ENCODE measurements at places on chromosomes 5 and 9. TPM values are rescaled to one million over a fixed set of nuclear protein-coding genes. Genes with fewer than 3 reads are reported as not detected.

The PCDHB10 gene
- 2.9 TPM for polyA plus RNA-seq

The PCDHGB5 gene
- polyA plus RNA-seq = 1.8 TPM

The PCDHGB3 gene
- polyA plus RNA-seq = 0.85 TPM

The ACOT12 gene
- 0.72 TPM for polyA plus RNA-seq

The FAM153A gene
- polyA plus RNA-seq = 0.58 TPM

The MYORG gene
- polyA plus RNA-seq = 60.9 TPM

The UBE2R2 gene
- 48.9 TPM for polyA plus RNA-seq

The PLAA gene
- 24.3 TPM for polyA plus RNA-seq
